ENCODE measurements at places on chromosomes 1 and 21.

DNA sequence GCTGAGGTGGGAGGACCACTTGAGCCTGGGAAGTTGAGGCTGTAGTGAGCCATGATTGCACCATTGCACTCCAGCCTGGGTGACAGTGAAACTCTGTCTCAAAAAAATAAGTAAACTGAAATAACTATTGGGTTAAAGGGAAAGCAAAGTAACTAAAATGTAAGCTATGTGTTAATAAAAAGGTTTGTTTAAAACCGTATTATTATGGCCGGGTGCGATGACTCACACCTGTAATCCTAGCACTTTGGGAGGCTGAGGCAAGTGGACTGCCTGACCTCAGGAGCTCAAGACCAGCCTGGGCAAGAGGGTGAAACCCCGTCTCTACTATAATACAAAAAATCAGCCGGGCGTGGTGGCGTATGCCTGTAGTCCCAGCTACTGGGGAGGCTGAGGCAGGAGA lies 27.0 kb downstream of the NVL start:
- DNase-seq, result no peak

GRCh38 chr21:14869984-14870852 lies 194.6 kb downstream of the NRIP1 start:
- DNase-seq, result peak; percentile 15

GRCh38 chr1:11507309-11507708 lies 28.4 kb downstream of the DISP3 start:
- no peak for DNase-seq

DNA sequence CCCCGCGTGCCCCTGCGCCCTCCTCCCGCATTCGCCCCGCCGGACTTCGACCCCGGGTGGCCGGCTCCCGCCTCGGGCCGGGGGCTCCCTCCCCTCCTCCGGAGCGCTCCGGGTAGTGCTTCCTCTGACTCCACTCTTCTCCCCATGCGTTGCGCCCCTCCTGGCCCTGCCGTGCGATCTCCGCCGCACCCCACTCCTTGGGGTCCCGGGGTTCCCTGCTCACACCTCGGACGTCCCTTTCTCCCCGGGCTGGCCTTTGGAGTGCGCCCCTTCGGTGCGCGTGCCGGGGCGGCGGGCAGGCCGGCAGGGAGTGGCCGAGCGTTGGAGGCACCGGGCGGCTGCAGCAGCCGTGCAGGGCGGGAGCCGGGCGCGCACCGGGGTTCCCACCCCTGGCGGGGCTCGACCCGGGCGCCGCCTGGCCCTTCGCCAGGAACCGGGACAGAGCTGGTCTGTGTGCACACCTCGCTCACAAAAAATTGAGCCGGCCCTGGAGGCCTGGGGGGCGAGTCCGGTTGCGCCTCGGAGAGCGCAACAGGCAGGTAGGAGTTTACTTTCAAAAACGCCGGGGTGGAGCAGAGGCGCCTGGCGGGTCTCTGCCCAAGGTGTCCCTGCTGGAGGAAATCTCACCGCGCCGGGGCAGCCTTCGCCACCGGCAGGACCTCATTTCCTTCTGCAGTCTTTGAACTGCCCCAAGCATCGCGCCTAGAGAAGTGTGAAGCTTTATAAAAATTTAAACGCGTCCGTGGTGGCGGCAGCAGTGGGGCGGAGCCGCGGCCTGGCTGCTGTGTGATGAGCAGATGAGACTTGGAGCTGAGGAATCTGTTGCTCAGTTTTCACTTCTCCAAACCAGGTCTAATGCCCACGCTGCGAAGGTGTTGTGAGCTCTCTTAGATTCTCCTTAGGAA lies 650 bp downstream of the VANGL1 start:
- DNase-seq, result peak; percentile 43

- DNase-seq, result no peak
These were observed 120.3 kb downstream of the KCNK2 start for GRCh38 chr1:215202868-215203267.

DNA sequence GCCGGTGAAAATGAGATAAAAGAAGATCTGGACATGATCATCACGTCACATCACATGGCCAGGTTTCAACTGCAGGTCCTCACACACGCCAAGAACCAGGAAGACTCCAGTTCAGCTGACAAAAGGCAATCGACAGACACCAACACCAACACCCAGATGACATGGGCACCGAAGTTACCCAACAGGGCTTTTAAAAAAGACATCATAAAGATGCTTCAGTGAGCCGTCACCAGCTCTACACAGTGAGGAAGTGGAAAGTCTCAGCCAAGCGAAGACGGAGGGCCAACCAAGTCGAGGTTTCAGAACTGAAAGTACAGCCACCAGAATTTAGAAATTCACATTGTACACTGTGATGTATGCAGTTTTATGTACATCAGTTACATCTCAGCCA lies 154.3 kb upstream of the COL6A1 start:
- DNase-seq, result no peak

Data from Kasumi-1 (cell line).